ENCODE measurements at places on chromosomes 7 and 10.

- DNase-seq: no peak
Observed at GRCh38 chr7:88268858-88269257, 37.8 kb downstream of the STEAP4 start.

DNA sequence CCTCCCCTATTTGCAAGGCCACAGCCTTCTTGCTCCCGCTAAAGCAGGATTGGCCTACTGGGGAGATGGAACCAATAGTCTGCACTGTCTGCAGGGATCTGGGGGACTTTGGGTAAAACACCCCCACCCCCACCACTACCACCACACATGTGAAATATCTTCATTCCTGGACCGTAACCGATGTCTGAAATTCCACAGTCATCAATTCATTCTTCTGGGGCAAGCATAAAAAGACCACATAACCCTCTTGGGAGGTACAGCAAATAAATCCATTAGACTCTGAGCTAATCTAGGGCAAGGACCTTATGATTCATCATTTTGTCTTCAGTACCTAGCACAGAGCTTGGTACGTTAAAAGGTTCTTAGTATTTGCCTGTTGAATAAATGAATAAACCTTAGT lies 307.8 kb downstream of the GPAM start:
- DNase-seq: no peak

GRCh38 chr10:44685220-44685619 lies 225.9 kb upstream of the TMEM72 start:
- no peak for DNase-seq

DNA sequence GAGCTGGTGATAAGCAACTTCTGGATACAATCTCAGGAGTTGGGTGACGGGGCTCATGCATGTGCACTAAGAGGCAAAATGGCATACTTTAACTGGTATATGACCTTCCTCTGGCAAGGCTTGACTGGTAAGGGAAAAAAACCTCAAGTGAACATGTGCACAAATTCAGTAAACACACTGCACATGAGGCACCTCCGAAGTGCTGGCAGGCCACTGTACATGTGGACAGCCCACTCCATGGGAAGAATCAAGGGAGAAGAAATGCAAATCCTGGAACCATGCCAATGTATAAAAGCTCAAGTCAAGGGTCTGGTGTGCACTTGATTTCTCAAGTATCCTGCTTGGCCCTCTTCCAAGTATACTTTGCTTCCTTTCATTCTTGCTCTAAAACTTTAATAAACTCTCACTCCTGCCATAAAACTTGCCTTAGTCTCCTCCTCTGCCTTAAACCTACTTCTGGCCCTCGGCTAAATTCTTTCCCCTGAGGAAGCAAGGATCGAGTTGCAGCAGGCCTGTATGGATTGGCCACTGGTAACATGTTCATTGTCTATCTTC lies 167.2 kb downstream of the RAMP3 start:
- DNase-seq: no peak

GRCh38 chr7:134804854-134805253 lies 25.4 kb downstream of the CALD1 start:
- no peak for DNase-seq
